HFFc6 (cell line): ENCODE measurements at places on chromosomes 5 and 9.

DNA sequence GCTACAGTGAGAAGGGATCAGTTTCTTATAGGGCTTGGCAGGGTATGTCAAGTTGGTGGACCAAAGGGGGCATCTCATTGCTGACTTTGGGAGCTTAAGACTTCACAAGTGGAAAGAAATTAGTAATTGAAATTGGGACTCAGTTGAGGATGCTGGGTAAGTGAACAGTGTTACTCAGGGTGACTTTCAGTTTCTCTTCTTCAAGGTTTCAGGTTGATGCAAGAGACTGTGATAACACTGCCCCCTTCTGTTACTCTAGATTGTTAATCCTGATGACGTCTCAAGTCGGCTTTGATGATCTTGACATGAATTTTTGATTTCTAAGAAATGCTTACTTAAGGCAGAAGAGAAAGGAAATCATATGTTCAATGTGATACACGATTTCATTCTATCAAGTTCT is 21.3 kb downstream of the KCTD16 start:
- peak; percentile 68 for DNase-seq

GRCh38 chr5:59126016-59126707 is 543.3 kb downstream of the RAB3C start:
- DNase-seq: no peak

GRCh38 chr9:70553707-70554673 is 139.5 kb upstream of the KLF9 start:
- peak; percentile 46 for DNase-seq

DNA sequence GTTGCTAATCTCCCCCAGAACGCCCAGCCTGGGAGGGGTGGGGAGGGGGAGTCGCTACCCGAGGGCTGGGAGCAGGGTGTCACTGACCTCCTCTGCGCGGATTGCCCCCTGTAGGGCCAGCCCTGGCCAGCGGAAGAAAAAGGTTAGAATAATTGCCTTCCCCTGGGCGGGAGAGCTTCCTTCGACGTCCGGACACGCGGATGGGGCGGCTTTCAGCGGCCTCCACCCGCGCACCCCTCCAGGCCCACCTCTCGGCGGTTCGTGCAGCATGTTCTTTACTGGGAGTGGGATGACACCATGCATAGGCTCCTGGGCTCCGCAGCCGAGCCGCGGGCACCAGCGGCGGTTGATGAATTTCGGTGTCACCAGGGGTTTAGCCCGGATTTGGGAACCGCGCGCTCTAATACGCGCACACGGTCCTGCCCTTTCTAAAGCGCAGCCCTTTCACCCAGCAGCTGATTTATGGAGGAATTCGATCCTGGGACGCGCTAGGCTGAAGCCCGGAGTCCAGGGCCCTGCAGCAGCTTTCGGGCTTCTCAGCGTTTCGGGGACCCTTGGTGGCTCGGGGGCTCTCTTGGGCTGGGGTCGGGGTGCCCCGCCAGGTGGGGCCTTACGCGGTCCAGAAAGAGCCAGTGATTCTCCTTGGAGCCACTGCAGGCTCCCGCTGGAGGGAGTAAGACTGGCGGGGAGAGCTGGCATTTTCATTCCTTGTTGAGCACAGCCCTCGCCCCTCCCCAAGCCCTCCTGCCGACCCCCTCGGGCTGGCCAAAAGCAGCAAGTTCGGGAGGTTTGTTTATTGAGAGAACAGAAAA is 10.1 kb downstream of the LMX1B start:
- DNase-seq: no peak

DNA sequence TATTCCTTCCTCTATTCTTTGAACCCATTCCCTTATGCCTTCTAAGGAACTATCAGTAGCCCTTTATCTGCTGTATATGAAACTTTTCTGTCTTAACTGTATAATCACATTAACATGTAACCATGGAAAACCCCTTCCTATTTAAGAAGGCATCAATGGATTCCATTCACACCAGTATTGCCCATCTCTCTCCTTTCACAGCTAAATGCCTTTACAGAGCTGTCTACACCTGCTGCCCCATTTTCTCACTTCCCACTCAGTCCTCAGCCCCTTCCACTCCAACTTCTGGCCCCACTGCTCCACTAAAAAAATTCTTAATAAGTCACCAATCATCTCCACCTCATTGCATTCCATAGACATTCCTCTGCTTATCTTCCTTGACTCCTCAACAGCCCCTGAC is 50.8 kb downstream of the SEC61B start:
- no peak for DNase-seq

DNA sequence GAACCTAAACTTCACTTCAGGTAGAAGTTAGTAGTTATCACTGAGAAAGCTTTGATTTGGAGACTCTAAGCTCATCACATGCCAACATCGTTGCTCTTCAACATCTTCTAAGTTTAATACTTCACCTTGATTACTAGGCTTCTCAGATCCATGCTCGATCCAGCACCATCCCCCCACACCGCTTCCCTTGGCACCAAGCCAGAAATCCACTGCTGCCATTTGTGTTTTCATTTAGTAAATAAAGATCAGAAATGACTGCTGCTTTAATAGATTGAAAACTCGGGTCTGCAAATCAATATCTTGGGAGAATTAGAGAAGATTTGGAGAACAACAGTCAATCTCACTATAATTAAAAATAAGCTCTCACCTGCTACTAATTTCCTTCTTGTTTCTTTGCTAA is 214.7 kb upstream of the NR4A3 start:
- DNase-seq: no peak

GRCh38 chr9:130487500-130487899 is 42.7 kb downstream of the ASS1 start:
- no peak for DNase-seq

DNA sequence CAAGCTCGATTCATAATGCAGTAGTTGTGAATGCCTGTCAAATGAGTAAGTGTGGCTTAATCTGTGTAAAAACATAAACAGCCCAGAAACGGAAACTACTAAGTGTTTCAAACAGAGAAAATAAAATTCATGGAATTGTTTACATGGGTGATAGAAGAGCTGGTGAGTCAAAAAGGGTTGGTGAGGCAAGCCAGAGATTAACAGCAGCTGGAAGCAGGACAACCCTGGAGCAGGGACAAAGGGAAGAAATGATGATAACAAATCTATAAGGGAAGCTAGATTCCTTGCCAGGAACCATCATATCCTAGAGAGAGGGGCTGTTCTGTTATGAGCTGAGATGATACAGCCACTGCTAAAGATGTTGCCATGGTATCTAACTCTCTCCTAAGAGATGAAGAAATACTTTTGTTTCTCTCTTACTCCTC is 18.0 kb upstream of the PRR16 start:
- peak; percentile 93 for DNase-seq

GRCh38 chr5:12902611-12903010 is 998.4 kb upstream of the CTNND2 start:
- no peak for DNase-seq

DNA sequence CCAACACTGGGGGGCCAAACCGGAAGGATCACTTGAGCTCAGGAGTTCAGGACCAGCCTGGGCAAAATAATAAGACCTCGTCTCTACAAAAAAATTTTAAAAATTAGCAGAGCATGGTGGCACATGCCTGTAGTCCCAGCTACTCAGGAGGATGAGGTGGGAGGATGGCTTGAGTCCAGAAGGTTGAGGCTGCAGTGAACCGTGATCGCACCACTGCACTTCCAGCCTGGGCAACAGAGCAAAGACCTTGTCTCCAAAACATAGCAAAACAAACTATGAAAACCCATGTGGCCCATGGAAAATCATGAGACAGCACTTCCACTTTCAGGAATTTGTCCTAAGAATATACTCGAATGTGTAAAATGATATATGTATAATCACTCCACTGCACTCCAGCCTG is 6.1 kb downstream of the SETX start:
- no peak for DNase-seq

DNA sequence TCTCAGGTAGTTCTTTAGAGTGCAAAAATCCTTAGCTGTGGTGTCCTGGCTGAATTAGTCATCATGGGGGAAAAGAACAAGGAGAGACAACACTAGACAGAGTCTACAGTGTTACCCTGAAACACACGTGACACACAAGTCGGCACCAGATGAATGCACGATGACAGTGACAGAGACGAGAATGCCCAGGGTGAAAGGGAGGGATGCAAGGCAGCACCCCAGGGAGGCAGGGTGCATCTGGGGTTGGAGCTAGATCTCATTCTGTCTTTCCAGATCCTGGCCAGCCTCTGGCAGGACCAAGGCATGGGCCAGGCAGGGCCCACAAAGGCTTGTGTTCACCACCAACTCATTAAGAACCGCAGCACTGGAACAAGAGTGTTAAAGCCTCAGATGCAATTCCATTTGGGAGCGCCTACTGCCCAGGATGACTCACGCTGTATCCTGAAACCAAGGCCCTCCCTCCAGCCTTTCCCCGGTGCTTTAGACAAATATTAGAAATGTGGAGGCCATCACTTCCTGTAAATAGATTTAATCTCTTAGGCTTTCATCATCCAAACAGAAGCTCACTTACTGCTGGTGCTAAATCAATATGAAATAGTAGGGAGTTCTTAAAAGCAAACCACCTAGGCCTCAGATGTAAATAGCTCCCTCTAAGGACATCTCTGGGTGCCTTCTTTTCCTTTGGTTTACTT is 56.1 kb downstream of the IRX2 start:
- no peak for DNase-seq

- DNase-seq: no peak
These were observed 70.5 kb upstream of the ZNF618 start for GRCh38 chr9:113805486-113806132.

- DNase-seq: no peak
These were observed 12.9 kb downstream of the HAVCR1 start for GRCh38 chr5:157046041-157046440.

DNA sequence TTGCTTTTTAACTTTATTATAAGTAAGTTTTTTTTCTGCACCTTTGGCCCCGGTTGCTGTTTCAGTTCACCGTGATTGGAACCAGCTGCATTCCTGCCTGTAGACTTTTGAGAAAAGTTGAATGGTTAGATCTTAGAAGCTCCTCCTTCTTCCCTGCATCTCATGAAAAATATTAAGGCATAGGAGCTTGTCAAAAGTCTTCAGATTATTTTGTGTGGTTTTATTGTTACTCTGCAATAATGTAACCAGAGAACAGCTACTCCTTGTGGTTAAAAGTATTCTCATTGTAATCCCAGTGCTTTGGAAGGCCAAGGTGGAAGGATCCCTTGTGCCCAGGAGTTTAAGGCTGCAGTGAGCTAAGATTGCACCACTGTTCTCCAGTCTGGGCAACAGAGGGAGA is 3.3 kb upstream of the SLC2A8 start:
- DNase-seq: peak; percentile 24
